Pulmonary artery endothelial cell (primary cell): ENCODE measurements at places on chromosomes 6 and 20. TPM values are rescaled to one million over a fixed set of nuclear protein-coding genes. Genes with fewer than 3 reads are reported as not detected.

DNA sequence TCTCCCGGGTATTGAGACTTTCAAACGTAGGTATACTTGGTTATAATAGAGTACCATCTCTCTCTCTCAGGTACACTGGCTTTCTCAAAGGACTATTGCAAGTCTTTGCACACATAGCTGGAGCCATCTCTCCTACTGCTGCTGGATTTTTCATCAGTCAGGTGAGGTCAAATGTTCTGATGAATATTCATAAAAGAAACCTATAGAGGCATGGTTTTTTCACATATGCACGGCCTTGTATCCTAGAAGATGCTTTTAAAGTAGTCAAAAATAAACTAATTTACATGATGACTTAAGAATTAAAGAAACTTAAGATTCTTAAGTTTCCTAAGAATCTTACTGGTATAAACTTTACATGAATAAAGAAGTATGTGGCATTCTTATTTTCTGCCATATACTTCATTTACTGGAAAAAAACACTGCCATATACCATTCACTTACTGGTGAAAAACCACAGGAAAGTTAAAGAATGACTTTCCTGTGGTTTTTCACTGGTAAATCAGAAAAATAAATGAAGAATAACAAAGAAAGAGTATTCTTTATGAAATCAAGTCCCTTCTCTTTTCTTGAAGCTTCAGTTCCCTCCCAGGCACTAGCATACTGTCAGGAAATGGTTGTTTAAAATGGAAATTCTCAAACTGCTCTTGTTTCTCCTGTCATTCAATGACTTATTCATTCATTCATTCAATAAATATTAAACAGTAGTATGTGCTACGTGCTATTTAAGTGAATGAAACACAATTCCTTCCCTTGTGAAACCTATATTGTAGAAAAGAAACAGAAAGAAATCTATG, 23.5 kb downstream of the SLC17A4 start:
- no peak for DNase-seq

GRCh38 chr20:8474027-8474668, 342.1 kb downstream of the PLCB1 start:
- DNase-seq: no peak

GRCh38 chr6:30882759-30883684, 1.3 kb upstream of the DDR1 start:
- DNase-seq: no peak

DNA sequence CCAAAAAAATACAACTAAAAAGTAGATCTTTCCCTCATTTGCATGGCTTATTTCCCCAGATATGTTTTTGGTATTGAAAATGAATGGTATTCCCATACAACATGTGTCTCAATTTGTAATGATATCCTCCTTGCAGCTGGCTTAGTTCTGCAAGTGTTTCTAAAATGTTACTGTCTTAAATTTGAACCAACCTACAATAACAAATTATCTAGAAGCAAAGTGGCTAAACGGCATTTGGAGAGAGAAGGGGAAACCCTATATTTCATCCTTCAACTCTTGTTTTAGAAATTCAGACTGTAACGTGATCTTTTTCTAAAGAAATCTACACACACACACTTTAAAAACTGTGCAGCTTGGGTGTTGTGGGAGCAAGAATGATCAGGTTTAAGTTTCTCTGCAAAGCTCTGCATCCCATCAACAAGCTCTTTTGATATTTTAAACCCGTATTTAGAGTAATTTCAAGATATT, 153.0 kb downstream of the SOBP start:
- no peak for DNase-seq

- DNase-seq: no peak
Measured at GRCh38 chr20:58629215-58629580, 21.9 kb upstream of the STX16 start.

- no peak for DNase-seq
Measured at GRCh38 chr6:20302168-20302567, 89.9 kb upstream of the MBOAT1 start.

DNA sequence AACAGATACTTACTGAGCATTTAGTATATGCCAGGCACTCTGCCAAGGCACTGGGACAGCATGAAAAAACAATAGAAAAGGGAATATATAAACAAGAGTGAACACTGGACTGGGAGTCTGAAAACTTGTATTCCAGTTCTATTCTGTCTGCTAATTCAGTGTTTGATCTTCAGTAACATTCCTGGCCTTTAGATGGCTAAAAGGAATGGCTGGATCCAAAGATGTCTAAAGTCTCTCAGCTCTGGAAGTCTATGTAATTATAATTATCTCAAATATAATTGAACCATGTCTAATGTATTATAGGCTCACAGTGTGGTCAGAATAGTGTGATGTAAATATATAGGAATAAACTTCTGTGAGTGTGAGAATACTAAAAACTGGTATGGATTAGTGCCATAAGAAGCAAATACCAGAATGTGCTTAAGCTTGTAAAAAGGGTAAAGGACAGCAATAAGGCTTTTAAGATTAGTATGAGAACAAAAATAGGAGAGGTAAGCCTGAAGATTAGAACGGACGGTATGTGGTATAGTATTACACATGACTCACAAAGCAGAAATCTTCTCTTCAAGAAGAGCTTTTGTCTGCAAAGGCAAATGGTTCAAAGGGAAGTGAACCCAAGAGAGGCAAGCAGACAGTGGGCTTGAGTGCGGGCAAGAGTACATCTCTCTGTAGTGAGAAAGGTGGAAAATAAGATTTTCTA, 68.5 kb downstream of the TMEM200A start:
- no peak for DNase-seq

DNA sequence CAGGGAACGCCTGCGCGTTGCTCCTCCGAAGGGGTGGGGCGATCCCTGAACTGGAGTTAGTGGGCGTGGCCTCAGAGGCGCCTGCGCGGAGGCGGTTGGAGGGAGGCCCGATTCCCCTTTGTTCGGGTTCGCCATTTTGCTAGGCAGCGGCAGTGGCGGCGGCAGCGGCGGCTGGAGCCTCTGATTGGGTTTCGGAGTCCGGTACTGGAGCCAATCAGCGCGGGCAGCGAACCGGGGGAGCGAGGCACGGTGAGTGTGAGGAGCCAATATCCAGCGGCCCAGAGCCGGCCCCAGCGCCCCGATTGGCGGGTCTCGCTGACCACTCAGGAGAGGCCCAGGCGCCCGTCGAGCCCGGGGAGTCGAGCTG, at the start of gene NFYA:
Gene NFYA (plus strand): TSS at position 139 of the 367 bp plus-strand sequence. CDS start 6,116 bp downstream, outside the sequence.
- peak; percentile 97 for DNase-seq

GRCh38 chr20:24814556-24815195, 134.4 kb upstream of the CST7 start:
- no peak for DNase-seq

DNA sequence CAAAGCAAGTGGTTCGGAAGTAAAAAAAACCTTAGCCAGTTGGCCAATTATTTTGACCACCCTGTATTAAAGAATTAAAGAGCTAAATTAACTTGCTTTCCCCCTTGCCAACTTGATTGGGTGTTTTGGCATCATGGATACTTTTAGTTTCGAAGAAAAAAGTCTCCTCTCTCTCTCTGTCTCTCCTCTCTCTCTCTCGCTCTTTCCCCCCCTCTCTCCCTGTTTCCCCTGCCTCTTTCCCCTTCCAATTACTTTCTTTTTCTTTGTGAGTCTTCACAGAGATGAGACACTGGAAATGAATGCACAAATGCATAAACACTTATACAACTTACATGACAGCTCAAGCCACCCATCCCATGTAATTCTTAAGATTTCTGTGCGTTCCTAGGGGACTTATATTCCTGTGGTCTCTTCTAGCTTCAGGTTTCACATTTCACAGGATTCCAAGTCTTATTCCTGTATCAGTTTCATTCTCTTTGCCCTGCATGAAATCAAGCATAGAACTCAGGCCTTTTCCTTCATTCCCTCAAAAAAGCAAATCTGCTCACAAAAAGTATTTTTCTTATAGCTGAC, 32.9 kb upstream of the EYA4 start:
- DNase-seq: no peak

- no peak for DNase-seq
Measured at GRCh38 chr6:63795826-63796225, 160.2 kb downstream of the PHF3 start.

DNA sequence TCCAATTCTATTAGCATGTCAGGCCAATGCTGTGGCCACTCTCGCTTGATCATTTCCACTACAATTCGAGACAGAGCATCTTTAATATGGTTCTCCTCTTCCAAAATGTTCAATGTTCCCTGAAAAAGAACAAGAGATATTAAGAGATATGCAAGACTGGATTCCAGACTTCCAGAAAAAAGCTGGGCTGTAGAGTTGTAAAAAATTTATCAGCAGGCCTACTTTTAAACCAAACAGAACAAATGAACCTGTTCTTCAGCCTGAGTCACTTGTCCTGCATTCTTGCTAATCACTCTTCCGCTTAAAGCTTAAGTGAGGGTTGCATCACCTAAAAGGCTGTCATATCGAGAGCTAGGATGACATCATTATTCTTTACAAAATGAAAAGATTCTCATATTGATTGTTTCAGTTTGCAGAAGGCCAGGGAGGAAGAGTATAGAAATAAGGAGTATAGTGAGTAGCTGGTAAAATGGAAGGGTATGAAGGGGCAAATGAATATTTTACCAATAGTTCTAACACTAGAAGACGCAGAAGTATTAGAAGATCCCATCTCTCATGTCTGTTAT, 4.9 kb downstream of the XPO5 start:
- no peak for DNase-seq

DNA sequence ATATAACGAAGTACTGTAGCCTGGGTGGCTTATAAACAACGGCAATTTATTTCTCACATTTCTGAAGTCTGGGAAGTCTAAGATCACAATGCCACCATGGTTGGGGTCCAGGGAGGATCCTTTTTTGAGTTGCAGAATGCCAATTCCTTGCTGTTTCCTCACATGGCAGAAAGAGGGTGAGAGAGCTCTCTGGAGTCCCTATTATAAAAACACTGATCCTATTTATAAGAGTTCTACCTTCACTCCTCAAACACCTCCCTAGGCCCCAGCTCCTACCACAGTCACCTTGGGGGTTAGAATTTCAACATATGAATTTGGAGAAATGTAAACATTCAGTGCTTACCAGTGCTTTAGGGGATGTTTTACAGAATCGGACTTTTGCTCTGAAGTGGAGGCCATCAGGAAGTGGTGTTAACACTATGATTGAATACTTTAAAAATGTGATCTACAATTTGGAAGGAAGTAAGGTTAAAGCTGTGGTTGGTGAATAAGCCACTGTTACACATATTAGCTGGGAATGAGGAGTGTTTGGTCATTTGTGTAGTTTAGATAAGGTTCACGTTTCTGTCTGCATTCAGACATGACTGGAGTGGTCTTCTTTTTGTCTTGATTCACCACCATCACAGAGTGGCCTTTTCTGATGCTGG, 79.9 kb upstream of the SPTLC3 start:
- DNase-seq: peak; percentile 26

DNA sequence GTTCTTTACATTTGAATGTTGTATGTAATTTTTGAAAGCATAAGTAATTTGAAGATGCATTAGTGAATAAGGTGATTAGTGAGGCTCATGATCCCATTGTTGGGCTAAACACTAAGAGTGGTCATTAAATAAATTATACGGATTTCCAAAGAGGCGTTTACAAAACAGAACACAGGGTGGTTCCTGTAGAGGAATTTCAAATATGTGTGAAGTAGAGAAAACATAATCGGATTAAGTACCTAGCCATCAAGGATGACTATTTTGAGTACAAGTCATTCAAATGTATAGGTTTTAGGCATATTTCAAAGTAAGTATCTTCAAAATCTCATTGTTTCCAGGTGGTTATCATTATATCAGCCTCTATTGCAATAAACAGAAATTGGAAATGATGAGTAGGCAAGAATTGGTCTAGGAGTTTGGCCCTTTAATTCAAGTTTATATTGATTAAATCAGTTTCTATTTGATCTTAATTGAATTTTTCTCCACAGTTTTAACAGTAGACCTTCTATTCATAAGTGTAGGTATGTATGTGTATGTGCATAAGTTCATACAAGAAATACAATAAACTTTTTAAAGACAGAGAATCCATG, 94.8 kb downstream of the MYLK4 start:
- DNase-seq: no peak

DNA sequence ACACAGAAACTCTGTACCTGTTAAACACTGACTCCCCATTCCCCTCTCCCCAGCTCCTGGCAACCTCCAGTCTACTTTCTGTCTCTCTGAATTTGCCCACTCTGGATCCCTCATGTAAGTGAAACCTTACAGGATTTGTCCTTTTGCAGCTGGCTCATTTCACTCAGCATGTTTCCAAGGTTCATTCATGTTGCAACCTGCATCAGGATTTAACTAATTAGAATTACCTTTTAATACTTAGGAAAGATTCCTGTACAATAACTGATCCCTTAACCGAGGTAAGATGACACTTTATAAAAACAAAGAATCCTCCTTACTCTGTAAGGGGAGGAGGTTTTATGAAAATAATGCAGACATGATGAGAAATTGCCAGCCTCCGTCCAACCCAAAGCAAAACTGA, 113.1 kb upstream of the MTHFD1L start:
- DNase-seq: no peak

DNA sequence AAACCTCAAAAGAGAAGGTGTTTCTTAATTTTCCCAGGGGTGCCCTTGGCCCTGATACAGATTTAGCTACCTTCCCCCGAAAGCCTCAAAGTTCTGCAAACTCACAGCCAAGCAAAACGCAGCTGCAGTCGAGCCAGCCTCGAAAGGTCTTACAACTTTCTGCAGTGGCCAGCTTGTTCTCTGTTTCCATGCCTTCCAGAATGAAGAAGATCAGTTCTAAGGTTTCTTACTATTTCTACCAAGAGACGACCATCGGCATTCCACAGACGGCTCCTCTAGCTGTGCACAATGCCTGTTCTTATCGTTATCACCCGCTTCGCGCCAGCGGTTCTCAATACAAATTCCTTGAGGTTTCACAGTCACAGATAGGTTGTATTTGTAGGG, 28.5 kb upstream of the CCR6 start:
- no peak for DNase-seq

- DNase-seq: no peak
Measured at GRCh38 chr6:73688351-73688750, 7.7 kb upstream of the CD109 start.

GRCh38 chr20:18087054-18087453, 29.3 kb upstream of the OVOL2 start:
- no peak for DNase-seq

DNA sequence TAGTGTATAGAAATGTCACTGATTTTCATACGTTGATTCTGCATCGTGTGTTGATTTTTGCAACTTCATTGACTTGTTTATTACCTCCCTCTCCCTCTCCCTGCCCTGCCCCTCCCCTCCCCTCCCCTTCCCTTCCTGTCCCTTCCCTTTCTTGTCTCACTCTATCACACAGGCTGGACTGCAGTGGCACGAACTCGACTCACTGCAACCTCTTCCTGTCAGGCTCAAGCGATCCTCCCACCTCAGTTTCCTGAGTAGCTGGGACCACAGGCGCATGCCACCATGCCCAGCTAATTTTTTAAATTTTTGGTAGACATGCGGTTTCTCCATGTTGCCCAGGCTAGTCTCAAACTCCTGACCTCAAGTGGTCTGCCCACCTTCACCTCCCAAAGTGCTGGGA, 19.2 kb upstream of the PPP1R14C start:
- DNase-seq: no peak

GRCh38 chr6:109059153-109059552, 35.5 kb downstream of the SESN1 start:
- no peak for DNase-seq

The SLPI gene
- 0.18 TPM in 1 of 2 replicates, not detected in the other for total RNA-seq

The RRAGD gene
- total RNA-seq: 0.33 and 0.95 TPM in 2 replicates

The WFDC5 gene
- not detected in 2 replicates for total RNA-seq

The PGBD1 gene
- total RNA-seq: 7.3 and 10.2 TPM in 2 replicates

The EDN3 gene
- not detected in 2 replicates for total RNA-seq

The EPB41L1 gene
- 10.7 and 11.9 TPM in 2 replicates for total RNA-seq

The STX11 gene
- total RNA-seq: 9.4 and 12.9 TPM in 2 replicates
